ENCODE measurements at places on chromosomes 16 and 17.

DNA sequence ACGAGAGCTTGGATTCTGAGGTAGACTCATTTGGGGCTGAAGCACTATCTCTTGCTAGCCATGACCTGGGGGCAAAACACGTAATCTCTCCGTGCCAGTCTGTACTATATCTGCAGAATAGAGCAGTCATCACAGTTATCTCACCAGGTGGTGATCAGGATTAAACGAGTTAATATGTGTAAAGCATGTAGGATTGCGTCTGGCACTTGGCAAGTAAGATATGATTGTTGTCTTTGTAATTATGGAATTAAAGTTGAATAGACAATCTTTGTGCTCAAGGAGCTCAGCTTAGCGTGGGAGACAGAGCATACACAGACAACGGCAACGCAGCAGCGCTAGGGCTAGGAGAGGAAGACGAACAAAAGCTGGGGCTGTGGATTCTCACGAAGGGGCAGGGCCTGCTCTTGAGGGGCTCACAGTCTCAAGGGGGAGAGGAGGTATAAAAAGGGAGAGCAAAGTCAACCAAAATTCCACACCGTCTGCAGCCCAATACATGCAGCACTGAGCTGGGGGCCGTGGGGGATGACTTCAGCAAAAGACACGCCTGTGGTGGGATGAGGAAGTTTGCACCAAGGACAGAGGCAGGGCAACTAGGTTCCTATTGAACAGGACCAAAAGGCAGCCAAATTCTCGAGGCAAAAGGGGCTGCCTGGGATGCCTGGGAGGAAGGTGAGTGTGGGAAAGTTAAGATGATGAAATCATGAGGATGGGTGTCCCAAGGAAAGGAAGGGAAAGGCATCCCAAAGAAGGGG lies 68.6 kb downstream of the SDK2 start:
- DNase-seq = no peak

GRCh38 chr17:78842881-78843565 lies 2.4 kb upstream of the USP36 start:
- peak; percentile 52 for DNase-seq

DNA sequence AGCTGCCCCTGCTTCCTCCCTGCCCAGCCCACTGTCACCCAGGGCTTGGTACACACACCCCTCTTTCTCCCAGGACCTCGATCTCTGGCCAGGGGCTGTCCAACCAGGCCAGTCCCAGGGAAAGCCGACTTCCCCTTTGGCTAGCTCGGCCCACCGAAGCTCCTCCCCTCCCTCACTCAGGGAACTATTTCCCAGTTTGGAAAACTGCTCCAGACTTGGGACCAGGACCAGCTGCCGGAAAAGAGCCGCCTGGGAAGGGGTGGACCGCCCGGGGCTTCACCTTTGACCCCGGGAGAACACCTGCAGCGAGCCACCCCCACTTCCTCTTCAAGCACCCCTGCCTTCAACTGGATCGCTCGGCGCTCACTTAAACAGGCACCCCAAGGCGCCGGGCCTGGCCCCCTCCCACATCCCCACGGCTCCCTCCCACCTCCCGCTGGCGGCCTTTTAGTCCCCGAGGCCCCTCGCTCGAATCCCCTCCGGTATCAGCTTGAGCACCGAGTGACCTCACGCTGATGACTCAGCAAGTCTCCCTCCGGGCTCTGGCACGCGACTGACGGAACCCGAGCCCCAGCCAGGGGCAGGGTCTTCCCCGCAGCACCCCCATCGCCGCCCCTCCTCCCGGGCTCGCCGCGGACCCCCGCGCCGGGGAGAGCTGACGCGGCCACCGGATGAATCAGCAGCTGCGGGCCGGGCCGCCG lies 934 bp downstream of the MAFG start:
- DNase-seq = peak; percentile 69

DNA sequence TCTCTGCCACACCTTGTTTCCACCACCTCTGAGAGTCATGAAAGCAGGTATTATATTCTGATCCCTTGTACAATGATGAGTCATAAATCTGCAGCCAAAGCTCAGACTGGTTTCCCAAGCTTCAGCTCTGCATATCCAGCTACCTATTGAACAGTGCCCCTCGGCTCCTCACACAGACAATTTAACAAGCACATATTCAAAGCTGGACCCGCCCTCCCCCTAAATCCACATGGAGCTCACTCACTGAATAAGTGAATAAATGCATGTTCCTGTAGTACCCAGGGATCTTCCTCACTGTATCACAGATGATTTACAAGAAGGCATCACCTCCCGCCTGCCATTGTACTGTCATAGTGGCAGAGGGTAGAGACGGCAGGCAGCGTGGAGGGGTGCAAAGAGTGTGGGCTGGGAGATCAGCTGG lies 516.4 kb downstream of the GRIN2A start:
- DNase-seq = no peak

Data from activated CD8-positive, alpha-beta memory T cell treated with anti-CD3 and anti-CD28 coated beads, Interleukin-2, amount 50 U/mL, for 4 hours (primary cell).